ENCODE measurements at places on chromosomes 5 and 9. TPM values are rescaled to one million over a fixed set of nuclear protein-coding genes. Genes with fewer than 3 reads are reported as not detected.
A peak's percentile ranks its signal among the peaks of the same experiment; 100 is the strongest.

DNA sequence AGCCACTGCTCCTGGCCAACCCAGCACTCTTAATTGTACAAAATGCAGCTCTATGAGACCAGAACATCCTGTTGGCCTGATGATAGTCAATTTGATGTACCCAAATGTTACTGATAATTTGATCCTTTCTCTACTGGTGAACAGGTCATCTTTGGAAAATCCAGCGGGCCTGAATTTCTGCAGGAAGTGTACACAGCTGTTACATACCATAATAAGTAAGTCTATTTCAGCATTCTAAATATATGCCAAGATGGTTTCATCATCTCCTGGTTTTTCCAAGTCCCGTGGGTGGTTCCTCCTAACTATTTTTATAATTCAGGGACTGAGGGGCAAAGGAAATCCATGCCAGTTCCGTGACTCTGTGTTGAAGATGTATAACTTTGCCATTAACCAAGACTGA lies 155.4 kb downstream of the DOCK8 start:
- no peak for DNase-seq

GRCh38 chr9:21031091-21031807 lies at the start of gene HACD4:
HACD4 (minus strand) TSS chr9:21031640; CDS start chr9:21031590, 50 bp downstream.
- no peak for DNase-seq

GRCh38 chr9:118446943-118447639 lies 742.9 kb downstream of the TLR4 start:
- DNase-seq, result no peak

DNA sequence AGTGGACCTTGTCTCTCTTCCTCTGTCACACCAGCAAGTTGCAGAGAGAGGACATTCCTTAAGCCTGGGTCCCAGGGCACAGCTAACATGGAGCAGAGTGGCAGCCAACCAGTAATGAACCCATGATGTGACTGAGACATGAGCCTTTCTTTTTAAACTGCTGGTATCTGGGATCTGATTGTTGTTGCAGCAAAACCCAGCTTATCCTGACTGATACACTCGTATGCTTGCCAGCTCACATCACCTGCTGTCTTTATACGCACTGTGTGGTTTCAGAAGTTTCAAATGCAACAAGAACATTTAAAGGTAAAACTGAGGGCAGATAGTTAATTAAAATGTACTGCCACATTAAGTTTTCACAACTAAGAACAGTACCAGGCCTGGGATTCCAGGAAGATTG lies 97.1 kb downstream of the HSD17B3 start:
- DNase-seq, result no peak

- DNase-seq, result no peak
Observed at GRCh38 chr9:113313261-113313660, 10.1 kb upstream of the RNF183 start.

DNA sequence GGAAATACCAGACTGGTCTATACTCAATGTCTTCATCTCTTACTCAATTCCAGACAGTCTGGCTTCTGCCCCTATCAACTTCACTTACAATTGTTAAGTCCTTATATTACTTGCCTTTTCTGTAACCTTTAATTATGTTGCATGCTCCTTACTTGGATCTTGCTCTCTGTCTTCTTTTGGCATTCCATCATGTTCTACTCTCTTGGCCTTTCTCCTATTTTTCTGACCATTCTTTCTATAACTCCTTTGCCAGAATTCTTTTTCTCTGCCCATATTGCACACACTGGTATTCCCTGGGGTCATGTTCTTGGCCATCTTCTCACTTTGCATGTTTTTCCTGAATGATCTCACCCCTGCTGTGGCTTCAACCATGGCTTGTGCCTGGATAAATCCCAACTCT lies 209.8 kb upstream of the ZNF462 start:
- no peak for DNase-seq

GRCh38 chr5:101390151-101390908 lies 487.2 kb upstream of the ST8SIA4 start:
- no peak for DNase-seq

GRCh38 chr9:16729651-16730050 lies 140.8 kb downstream of the BNC2 start:
- DNase-seq, result no peak

DNA sequence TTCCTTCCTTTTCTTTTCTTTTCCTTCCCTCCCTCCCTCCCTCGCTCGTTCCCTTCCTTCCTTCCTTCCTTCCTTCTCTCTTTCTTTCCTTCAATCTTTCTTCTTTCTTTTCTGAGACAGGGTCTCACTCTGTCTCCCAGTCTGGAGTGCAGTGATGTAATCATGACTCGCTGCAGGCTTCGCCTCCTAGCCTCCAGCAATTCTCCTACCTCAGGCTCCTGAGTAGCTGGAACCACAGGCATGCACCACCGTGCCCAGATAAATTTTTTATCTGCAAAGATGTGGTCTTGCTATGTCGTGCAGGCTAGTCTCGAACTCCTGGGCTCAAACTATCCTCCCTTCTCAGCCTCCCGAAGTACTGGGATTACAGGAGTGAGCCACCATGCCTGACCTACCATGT lies 81.4 kb downstream of the SPATA31C2 start:
- peak; percentile 70 for DNase-seq

DNA sequence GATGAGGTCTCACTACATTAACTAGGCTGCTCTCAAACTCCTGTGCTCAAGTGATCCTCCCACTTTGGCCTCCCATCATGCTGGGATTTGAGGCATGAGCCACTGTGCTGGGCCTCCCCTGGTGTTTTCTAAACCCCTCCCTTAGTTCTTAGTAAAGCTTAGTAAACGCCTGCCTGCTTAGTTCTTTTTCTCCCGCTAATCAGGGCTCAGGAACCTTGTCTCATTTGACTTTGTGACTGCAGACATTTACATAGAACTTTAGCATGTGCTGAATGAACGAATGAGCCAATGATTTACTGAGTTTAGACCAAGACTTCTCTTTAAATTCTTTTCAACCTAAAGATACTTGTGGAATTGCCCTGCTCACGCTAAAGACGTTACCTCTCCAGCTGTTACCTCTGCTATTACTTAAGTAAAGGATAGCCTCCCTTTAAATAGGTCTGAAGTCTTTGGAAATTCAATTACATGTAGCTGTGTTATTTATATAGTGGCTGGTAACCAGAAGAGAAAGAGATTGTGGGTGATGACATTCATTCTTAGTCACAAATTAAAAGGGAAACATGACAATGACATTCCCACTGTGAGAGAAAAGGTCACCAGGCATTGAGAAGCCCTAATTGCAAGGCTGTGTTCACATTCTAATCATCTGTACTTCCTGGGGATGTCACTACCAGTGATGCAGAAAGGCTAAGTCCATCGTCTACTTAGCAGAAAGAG lies 18.6 kb upstream of the SUSD1 start:
- DNase-seq, result no peak

DNA sequence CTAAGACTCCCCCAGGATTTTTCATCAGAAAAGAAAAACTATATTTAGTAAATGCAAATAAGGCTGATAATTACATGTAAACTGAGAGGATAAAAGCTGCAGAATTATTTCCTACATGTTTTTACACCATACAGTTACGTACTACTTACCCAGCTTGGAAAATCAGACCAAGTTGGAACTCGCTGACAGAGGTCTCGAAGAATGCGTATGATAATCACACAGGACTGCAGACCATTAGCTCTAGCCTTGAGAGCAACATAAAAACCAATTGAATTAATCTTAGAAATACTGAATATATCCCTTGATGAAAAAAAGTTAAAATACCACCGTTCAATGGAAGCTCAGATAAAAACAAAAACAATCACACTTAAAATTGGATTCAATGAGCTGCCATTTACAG lies 65.6 kb downstream of the ZFR start:
- no peak for DNase-seq

- peak; percentile 64 for DNase-seq
Observed at GRCh38 chr9:5869315-5870019, 21.2 kb upstream of the MLANA start.

DNA sequence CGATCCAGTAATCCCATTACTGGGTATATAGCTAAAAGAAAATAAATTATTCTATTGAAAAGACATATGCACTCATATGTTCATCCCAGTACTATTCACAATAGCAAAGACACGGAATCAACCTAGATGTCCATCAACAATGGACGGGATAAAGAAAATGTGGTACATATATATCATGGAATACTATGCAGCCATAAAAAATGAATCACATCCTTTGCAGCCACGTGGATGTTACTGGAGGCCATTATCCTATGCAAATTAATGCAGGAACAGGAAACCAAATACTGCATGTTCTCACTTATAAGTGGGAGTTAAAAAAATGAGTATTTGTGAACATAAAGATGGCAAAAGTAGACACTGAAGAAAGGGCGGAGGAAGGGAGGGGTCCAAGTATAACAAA lies 16.6 kb upstream of the IRGM start:
- DNase-seq, result no peak

GRCh38 chr5:33049298-33049697 lies 338.2 kb downstream of the NPR3 start:
- peak; percentile 10 for DNase-seq

DNA sequence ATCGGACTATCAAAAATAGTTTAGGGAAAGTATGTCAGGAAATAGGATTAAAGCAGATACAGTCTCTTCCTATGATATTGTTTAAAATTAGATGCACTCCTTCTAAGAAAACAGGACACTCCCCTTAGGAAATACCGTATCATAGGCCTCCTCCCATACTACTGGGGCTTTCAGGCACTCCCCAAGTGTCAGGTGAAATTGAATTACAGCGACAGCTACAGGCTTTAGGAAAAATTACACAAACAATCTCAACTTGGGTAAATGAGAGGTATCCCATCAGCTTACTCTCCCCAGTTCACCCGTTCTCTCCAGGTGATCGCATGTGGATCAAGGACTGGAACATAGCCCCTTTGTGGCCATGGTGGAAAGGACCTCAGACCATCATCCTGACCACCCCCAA lies 110.4 kb upstream of the EPB41L4A start:
- DNase-seq, result no peak

DNA sequence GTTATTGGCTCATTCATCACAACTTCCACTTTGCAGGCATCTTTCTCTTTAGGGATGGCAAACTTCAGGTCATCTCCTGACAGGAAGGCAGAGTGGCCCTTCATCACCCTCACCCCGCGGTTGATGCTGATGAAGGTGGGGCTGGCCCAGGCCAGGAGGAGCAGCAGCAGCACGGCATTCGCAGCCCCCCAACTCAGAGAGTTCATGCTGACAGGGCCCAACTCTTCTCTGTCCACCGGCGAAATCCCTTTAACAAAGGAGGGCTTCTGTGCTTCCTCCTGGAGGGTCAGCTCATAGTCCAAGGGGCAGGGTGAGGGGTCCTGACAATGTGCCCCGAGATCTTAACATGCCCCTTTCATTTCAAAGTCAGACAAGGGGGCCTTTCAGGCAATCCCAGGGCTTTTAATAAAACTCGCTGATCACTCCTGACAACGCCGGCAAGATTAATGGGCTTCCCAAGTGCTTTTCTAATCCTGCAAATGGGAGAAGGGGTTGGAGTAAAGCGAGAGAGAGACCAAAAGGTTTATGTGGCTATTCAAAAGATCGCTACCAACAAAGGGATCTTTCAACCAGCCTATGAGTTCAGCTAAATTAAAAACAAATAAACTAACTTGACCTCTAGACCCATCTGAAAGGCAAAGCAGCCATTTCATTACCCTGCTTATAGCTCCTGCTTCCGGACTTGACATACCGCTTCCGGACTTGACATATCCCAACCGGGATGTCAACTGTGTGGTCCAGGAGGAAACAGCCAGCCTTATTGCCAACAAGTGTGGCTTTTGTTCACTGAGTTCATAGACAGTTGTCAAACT lies 41.2 kb downstream of the FREM1 start:
- no peak for DNase-seq

GRCh38 chr5:159987031-159987674 lies 21.8 kb upstream of the TTC1 start:
- peak; percentile 87 for DNase-seq

DNA sequence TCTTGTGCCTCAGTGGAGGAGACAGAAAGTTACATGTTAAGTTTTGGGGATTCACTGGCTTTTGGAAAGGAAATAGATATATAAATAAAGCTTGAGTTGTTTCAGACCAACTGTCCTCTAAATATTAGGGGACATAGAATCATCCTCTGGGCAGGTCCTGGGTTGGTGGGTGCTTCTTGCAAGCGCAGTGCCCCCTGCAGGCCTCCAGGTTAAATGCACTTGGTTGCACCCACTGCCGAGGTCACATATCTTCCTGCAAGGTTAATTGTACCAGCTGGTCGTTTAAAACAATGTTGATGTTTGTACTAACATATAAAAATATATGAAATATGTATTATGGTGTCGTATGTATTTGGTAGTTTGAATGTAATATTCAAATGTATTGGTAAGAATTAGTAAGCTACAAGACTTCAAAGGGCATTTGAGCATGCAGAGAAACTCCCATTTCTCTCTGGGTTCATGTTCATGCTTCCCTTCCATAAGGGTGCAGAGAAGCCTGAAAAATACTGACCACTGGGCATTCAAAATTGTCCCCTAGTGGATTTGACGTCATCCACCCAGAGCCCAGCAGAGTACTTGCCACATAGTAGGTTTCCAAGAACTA lies 87.0 kb downstream of the ZNF618 start:
- peak; percentile 65 for DNase-seq

DNA sequence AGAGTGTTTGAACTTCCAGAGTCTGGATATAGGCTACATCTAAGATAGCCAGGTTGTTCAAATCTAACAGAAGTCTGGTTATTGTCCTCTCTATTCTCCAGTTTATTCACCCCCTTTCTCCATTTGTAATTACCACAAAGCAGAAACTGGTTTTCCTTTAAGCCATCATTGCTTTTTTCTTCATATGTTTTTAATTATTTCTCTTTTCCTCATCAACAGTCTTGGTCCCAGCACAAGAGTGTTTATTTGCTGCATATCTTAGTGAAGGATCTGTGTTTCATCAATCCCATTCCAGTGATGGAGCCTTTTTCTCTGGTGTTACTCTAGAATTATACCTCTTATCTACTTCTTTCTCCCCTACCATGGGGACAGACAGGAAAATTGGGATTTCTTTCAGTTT lies 142.2 kb downstream of the CAMK4 start:
- DNase-seq, result no peak

DNA sequence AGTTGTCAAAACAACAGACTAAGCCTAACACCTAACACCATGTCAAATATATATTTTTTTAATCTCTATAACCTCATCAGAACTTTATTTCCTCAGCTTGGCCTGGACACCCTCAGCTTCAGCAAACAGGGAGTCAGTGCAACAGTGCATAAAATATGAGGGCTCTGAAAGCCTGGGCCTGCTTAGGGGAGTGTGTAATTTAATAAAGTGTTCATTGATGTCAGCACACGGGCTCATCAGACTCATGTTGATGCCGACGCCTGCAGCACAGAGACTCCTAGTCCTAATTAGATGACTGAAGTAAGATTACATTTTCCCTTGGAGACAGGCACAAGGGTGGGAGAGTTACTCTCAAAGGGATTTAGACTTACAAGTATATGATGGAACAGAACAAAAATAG lies 37.8 kb downstream of the CDH10 start:
- no peak for DNase-seq

The DDX46 gene
- 69.1 TPM for total RNA-seq

The PDZD2 gene
- 0.91 TPM for total RNA-seq

The TOPORS gene
- 29.9 TPM for total RNA-seq

The WDR31 gene
- total RNA-seq, result 2.3 TPM

The RACK1 gene
- total RNA-seq, result 4,257 TPM

The GARIN3 gene
- not detected for total RNA-seq

The TEK gene
- total RNA-seq, result 9.3 TPM

The PCDHA11 gene
- total RNA-seq, result 1.9 TPM

The ANXA2R gene
- 2.9 TPM for total RNA-seq

Data from Daoy (cell line).